ENCODE measurements at places on chromosomes 5 and 9.

DNA sequence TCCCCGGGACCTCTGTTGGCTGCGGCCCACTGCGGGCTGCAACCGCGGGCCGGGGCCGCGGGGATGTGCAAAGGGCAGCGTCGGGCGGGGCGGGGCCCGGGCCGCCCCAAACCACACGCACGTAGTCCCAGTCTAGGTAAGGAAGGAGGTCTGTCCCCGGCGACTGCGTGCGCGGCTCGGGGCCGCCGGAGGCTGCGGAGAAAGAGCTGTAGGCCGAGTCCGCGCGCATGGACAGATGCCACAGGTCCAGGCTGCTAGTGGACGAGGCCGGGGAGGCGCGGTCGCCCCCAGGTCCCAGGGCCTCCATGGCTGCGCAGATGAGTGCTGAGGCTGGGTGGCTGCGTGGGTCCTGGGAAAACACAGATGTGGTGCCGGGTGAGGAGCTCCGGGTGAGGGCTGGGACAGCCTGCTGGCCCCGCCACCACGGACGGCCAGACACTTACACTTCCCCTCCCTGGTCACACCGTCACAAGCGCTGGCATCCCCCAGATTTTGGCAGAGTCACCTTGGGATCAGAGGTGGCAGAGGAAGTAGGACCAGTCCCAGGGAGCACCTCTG lies 4.5 kb downstream of the SHROOM1 start:
- no peak for DNase-seq

- no peak for DNase-seq
Measured at GRCh38 chr9:124281931-124282371, 24.2 kb downstream of the NEK6 start.

DNA sequence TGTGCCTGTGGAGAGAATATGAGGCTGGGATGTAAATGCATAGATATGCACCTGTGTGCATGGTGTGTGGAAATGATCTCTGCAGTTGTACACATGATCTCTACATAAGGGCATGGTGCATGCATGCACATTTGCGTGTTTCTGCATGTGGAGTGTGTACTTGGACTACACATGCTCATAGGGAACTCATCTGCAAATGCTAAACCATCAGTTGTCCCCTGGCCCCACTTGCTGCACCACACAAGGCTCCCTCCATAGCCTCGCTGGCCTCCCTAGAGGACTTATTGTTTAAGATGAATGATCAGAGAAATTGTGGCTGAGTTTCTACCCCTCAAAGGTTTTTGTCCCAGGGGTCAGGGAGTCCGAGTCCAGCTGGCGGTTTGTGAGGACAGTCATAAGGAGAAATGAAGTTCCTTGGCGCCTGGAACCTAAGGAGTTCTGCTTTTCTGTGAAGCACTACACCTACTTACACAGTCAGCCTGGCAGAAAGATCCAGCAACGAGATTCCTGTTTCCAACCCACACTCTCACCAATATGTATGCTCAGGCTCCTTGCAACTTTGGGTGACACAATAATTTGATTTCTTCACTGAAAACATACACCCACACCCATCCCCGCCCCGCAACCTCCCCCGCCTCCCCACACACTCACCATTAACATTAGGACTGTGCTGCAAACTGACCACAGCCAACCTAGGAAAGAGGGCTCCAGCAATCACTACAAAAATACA lies 79.9 kb upstream of the CPEB4 start:
- no peak for DNase-seq

GRCh38 chr5:154474396-154475334 lies 3.4 kb downstream of the HAND1 start:
- no peak for DNase-seq

DNA sequence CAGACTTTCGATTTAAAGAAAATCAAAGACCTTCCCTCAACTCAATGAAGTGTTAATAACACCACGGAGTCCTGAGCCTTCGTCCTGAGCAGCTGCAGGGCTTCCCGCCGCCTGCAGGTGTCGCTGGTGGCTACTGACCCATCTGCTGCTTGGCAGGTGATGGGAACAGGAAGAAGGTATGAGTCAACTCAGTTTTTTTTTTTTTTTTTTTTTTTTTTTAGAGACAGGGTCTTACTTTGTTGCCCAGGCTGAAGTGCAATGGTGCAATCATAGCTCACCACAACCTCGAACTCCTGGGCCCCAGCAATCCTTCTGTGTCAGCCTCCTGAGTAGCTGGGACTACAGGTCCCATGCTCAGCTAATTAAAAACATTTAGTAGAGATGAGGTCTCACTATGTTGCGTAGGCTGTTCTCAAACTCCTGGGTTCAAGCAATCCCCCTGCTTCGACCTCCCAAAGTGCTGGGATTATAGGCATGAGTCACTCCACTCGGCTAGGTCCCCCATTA lies 185.7 kb upstream of the IL12B start:
- DNase-seq, result no peak

DNA sequence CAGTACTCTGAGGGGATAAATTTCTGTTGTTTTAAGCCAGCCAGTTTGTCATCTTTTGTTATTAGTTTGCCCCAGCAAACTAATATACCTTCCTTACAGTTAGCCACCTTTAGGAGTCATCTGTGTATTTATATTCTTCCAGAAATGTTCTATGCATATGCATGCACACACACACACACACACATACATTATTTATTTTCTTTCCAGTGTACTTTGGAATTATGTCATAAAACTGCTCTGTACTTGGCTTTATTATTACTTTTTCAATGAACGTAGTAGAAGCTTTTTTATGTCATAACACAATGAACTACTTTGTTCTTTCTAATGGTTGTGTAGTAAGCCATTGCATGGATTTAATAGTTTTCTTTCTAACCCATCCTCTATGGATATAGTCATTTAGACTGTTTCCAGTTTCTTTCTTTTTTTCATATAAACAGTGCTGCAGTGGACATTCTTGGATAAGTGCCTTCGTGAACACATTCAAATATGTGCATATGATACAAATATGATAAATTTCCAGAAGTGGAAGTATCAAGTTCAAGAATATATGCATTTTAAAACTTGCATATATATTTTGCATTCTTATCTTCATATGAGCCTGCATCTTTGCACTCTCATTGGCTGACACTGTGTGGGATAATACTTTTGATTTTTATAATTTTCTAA lies 26.6 kb upstream of the DAB2 start:
- no peak for DNase-seq

DNA sequence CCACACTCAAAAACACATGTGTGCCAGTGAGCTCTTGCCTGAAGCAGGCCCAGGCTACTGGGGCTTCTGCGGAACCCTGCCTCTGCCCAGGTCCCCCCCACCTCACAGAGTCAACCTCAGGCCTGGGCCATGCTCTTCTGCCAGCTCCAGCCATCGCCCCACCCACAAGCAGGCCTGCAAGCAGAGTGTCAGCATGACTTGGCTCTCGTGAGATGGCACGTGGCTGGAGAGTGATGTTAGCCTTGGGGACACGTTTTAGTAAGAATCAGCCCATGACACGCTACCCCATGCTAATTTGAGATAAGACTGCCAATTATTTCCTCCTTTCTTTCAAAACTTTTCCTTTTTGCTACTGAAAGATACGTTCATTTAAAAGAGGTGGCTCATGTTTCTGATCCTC lies 351.7 kb downstream of the IRX2 start:
- no peak for DNase-seq

GRCh38 chr5:60469286-60469685 lies 230.7 kb downstream of the DEPDC1B start:
- DNase-seq, result no peak

DNA sequence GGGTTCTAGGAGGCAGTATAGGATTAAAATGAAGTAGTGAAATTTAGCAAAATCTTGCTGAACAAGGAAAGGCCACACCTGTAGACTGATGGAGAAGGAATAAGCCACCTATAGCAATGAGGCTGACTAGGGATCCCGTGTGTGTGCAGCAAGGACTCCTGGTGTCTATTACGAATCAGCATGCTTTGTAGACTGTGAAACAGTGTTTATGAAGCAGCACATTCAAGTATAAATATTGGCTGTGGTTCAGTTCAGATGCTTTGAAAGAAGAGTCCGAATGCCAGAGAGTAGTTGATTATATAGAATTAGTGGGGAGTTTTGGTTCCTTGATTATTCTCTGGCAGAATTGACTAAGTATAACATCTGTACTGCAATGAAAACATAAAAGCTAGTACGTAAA lies 41.8 kb downstream of the CAST start:
- no peak for DNase-seq

DNA sequence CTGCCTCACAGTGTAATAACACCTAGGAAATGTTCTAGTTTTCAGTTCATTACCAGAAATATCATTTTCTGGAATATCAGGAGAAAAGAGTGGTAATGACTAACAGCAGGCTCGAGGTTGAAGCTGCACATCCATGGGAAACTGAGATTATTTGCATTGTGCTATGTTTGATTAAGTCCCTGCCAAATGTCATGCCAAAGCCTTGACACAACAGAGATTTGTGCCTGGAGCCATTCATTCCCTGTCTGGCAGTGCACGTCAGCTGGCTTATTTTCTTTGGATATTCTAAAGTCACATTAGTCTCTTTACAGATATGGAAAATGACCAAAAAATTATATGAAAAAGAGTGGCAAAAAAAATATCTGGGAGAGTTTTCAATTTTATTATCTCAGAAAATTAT lies 848.0 kb downstream of the PTPRD start:
- no peak for DNase-seq

GRCh38 chr5:171484460-171484899 lies 65.0 kb downstream of the FGF18 start:
- DNase-seq, result no peak

DNA sequence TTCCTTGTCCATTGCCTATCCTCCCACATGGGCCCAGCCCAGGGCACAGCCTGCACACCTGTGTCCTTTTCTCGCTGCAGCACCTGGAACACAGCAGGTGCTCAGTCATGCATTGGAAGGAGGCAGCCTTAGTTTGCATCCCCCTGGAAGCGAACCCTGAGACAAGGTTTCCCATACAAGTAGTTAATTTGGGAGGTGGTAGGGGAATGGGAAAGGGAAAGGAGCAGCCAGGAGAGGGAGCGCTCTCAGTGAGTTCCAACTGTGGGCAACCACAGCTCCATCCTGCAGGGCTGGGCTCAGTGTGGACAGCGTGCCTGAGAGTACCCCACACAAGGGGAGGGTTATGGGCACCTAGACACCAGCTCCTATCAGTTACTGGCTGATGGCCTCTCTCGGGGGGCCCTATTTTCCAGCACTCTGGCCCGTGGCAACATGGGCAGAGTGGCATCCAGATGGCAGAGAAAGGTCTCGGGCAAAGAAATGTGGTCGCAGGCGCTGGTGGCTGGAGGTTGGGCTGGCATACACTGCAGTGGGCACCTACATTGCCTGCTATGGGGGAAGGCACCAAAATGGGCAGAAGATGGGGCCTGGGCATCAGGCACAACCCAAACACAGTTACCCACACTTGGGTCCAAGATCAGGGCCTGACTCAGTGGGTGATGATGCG lies 50.1 kb downstream of the TSPAN17 start:
- DNase-seq, result no peak

DNA sequence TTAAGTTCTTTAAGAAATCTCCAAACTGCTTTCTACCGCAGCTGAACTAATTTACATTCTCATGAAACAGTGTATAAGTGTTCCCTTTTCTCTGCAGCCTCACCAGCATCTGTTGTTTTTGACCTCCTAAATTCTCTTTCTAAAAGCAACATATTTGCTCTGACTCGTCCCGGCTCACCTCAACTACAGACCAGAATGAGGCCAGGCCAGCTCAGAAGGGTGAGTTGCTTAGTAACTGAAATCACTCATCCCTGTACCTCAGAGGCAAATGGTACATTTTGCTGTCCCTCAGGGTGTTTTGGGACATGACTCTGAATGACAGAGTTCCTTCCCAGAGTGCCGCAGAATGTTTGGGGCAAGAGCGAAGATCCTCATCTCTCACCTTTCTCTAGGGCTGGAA lies 127.5 kb downstream of the FRMD3 start:
- no peak for DNase-seq

GRCh38 chr5:172830275-172830799 lies 3.7 kb upstream of the ERGIC1 start:
- DNase-seq, result no peak

DNA sequence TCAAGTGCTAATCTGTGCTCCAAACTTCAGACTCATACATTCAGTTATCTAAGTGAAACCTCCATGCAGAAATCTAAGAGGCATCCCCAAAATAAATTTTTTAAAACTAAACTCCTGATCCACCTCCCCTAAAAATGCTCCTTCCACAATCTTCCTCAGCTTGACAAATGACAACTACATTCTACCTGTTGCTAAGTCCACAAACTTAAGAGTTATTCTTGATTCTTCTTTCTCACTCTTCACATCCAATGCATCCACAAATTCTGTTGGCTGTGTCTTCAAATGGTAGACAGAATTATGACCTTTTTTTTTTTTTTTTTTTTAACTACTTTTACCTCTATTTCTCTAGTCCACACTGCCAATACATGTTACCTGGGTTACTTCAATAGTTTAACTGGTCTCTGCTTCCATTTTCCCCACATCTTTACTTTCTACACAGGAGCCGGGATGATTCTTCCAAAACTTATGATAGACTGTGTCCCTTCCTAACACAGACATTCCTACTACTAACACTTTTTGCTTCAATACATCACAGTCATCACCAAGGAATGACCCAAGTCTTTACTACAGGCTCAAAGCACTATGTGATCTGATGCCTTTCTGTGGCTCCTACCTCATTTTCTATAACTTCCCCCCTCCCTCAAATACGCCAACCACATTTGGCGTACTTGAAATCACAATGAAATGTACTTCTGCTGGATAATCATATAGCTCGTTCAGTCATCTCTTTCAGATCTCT lies 143.6 kb downstream of the PDE4D start:
- no peak for DNase-seq

- no peak for DNase-seq
Measured at GRCh38 chr5:118506217-118506852, 482.0 kb downstream of the DTWD2 start.

GRCh38 chr5:141686648-141687416 lies 4.8 kb upstream of the ARAP3 start:
- DNase-seq, result no peak

- peak; percentile 14 for DNase-seq
Measured at GRCh38 chr9:8030095-8030494, 230.5 kb upstream of the DMAC1 start.

GRCh38 chr5:10564838-10565784 lies 1.2 kb downstream of the ANKRD33B start:
- DNase-seq, result no peak

DNA sequence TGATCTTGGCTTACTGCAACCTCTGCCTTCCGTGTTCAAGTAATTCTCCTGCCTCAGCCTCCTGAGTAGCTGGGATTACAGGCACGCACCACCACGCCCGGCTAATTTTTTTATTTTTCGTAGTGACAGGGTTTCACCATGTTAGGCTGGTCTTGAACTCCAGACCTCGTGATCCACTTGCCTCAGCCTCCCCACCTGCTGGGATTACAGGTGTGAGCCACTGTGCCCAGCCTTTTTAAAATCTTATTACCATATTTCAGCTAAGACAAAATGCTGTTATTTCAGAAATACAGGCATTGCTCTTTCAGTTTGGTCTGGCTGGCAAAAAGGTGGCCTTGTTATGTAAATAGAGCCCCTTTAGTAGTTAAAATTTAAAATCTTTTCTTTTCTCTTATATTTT lies 46.9 kb upstream of the GLDC start:
- no peak for DNase-seq

GRCh38 chr9:135522137-135522877 lies 1.1 kb downstream of the LCN1 start:
- DNase-seq, result no peak

All from HS-5 (cell line).